ENCODE measurements at places on chromosomes 12 and 14. TPM values are rescaled to one million over a fixed set of nuclear protein-coding genes. Genes with fewer than 3 reads are reported as not detected.

DNA sequence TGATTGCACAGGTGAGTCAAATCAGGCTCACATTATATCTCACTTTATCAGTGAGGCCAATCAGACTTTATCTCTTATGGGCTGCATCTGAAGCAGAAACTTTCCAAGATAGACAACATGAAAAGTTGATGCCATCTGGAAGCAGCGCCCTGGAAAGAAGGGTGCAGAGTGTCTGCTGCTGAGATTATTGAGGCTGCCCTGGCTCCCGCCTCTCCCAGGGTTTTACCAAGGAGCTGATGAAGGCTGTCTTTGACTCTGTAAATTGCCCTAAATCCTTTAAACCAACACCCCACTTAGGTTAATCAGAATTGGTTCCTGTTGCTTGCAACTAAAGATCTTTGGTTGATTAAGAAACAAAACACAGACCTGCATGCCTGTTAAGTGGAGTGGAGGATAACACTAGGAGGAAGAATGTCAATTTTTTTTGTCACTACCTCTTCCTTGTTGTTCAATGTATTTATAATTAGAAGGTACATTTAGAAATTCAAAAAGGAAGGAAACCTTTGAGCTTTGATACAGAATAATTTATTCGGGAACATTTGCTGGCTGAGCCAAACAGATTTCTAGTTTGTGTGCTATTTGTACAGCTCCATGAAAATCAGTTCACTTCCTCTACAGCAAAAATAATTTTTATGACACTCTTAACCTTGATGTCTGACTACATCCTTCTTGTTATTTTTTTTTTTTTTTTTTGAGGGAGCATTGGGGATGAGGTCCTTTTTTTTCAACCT is 104.1 kb downstream of the VEZT start:
- peaks cover 3% of the 10 kb centered on the region for H3K4me1 ChIP-seq
- no peak overlapping the region for H3K4me3 ChIP-seq
- H3K27ac ChIP-seq = no peak overlapping the region
- no peaks in the 10 kb centered on the region for H3K27me3 ChIP-seq

SYCP3 gene
- total RNA-seq = not detected

GRCh38 chr12:615620-616019 is 47.6 kb downstream of the NINJ2 start:
- DNase-seq = peak; percentile 33
- H3K27me3 ChIP-seq = no peaks in the 10 kb centered on the region
- H3K4me3 ChIP-seq = no peak overlapping the region
- peaks cover 88% of the 10 kb centered on the region for H3K4me1 ChIP-seq
- H3K36me3 ChIP-seq = no peaks in the 10 kb centered on the region

TRHDE gene
- total RNA-seq = 0.96 TPM

GRCh38 chr14:22929104-22929960 is at the start of gene PRMT5:
TSS of gene PRMT5 (minus strand) at chr14:22929376. CDS start at chr14:22929361, 15 bp downstream.
- H3K36me3 ChIP-seq = peaks cover 29% of the 10 kb centered on the region
- H3K4me1 ChIP-seq = peaks cover 25% of the 10 kb centered on the region
- H3K4me3 ChIP-seq = peak within 1 kb of the TSS; percentile 97
- H3K27ac ChIP-seq = peak within 1 kb of the TSS; percentile 90
- H3K27me3 ChIP-seq = no peaks in the 10 kb centered on the region
- peak; percentile 99 for DNase-seq

DNA sequence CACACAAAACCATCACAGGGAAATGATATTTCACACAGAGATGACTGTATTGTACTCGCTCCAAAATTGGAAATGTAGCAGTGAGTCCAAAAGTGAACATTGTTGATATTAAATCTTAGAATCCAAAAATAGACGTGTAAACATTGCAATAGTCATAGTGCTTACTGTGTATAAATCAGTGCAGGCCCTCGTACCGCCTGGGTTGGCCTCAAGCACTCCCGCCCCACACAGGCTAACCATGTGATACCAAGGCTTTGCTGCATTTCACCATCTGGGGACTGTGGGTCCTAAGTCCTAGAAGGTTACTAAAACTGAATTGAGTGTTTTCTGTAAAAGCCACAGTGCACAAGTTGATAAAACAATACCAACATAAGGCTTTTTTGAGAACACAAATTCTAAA is 107.3 kb downstream of the PPP2R5E start:
- no peak overlapping the region for H3K4me3 ChIP-seq
- H3K4me1 ChIP-seq = peaks cover 92% of the 10 kb centered on the region
- H3K36me3 ChIP-seq = no peaks in the 10 kb centered on the region
- H3K27ac ChIP-seq = peak overlapping the region; percentile 78

TAS2R7 gene
- total RNA-seq = not detected

DNA sequence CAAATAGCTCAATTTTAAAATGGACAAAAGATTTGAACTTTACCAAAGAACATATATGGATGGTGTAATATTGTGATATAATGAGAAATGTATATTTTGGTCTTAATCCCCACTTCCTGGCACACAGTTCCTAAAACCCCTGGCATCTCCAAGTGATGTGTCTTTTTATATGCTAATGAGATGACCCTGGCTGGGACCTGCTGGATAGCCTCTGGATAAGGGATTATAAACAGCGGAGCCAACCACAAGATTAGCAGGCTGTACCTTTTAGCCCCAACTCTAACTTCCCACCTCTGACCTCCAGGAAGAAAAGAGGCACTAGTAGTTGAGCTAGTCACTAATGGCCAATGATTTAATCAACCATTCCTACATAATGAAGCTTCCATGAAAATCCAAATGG is 130.0 kb downstream of the DPF3 start:
- H3K4me1 ChIP-seq = no peaks in the 10 kb centered on the region
- H3K36me3 ChIP-seq = peaks cover 9% of the 10 kb centered on the region
- no peak for DNase-seq
- H3K27ac ChIP-seq = no peak overlapping the region
- no peaks in the 10 kb centered on the region for H3K27me3 ChIP-seq

DNA sequence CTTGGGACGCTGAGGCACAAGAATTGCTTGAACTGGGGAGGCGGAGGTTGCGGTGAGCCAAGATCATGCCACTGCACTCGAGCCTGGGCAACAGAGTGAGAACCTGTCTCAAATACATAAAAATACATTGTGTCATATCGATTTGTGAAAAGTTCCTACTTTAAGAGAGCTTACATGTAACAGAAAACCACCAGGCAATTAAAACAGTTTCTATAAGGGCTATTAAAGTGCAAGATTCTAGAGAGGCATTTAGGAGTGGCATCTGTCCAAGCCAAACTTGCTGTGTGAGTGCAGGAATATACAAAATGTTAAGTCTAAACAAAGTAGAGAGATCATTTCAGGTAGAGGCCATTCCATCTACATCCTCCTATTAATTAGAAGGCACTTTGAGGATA is 1.7 kb upstream of the NEK9 start:
- H3K36me3 ChIP-seq = peaks cover 7% of the 10 kb centered on the region
- H3K4me3 ChIP-seq = peak overlapping the region; percentile 82
- H3K27me3 ChIP-seq = no peaks in the 10 kb centered on the region

DNA sequence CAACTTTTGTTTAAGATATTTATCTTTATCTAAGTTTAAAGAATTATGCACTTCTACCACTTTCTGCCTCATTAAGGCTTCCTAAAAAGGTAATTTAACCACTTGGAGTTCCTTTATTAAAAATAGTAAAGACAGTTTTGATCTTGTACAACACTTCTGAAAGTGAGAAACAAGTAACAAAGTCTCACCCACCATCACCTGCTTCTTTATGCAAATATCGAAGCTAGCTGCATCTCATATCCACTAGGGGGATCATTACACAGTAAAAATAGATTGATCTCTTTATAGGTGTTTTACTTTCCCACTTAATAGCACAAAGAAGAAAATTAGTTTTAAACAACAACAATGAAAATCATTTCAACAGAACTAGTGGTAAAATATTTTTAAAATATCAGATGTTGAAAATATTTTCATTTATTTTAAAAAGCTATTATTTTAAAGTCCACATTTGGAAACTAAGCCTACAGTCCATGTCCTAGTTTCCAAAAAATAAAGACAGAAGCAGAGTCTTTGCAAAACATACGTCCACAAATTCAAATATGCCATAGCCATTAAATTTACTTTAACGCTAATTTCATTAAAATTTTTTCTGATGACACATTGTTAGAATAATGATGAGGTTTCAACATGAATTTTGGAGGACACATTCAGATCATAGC is 160.0 kb upstream of the SOX5 start:
- no peaks in the 10 kb centered on the region for H3K36me3 ChIP-seq
- H3K27ac ChIP-seq = no peak overlapping the region
- DNase-seq = no peak
- no peaks in the 10 kb centered on the region for H3K4me1 ChIP-seq
- H3K4me3 ChIP-seq = no peak overlapping the region

- H3K27ac ChIP-seq = no peak overlapping the region
- peaks cover 37% of the 10 kb centered on the region for H3K4me1 ChIP-seq
- no peaks in the 10 kb centered on the region for H3K36me3 ChIP-seq
- no peak for DNase-seq
- H3K4me3 ChIP-seq = no peak overlapping the region
Observed at GRCh38 chr12:108635201-108635996, 1.7 kb upstream of the SELPLG start.

RIN3 gene
- total RNA-seq = 13.8 TPM

DNA sequence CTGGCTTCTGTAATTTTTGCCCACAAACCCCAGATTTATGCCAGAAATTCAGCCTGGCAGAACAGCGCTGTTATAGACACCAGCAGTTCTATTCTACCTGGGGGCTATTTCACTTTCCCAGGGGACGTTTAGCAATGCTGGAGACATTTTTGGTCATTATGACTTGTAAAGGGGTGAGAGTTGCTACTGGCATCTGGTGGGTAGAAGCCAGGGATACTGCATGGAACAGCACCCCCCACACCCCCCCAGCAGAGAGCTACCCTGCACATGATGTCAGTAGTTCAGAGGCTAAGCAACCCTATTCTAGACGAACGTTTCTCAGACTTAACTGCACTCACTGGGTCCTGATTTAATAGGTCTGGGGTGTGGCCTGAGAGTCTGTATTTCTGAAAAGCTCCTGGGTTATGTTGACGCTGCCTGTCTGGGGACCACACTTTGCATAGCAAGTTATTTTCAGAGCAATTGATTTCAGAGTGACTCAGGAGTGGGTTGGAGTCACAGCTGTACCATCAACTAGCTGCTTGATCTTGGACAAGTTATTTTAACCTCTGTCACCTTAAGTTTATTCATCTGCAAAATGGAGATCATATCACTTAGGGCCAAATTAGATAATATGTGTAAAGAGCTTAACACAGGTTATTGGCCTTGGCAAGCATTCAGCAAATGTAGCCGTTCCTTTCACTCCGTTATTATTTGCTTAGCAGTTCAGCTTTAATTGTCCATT is 48.5 kb downstream of the CHST11 start:
- H3K4me1 ChIP-seq = peaks cover 32% of the 10 kb centered on the region
- no peaks in the 10 kb centered on the region for H3K27me3 ChIP-seq
- no peak overlapping the region for H3K4me3 ChIP-seq

RNASE1 gene
- total RNA-seq = 294 TPM

- DNase-seq = no peak
- no peak overlapping the region for H3K4me3 ChIP-seq
- no peaks in the 10 kb centered on the region for H3K27me3 ChIP-seq
- peaks cover 22% of the 10 kb centered on the region for H3K4me1 ChIP-seq
Observed at GRCh38 chr12:80056232-80056631, 43.1 kb upstream of the OTOGL start.

DNA sequence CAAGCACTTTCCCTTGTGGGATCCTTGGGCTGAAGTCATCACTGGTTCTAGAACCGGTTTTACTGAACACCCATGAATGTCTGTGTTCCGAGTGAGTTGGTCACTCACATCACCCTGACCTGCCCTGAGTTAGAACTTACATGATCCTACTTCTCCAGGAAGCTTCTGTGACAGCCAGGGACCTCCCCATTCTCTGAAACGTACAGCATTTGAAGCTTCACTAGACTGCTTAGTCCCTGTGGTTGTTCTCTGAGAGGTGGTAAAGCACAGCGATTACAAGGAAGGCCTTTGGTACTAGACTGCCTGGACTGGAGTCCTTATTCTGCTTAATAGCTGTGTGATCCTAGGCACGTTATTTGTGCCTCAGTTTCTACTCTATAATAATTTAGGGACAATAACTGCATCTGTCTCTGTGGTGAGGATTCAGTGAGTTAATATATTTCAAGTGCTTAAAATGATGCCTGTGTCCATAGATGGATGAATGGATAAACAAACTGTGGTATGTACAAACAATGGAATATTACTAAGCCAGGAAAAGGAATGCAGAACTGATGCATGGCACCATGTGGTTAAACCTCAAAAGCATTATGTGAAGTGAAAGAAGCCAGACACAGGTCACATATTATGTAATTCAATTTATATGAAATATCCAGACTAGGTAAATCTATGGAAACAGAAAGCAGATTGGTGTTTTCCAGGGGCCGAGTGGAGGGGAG is 54.7 kb upstream of the DDX11 start:
- no peak overlapping the region for H3K27ac ChIP-seq
- H3K4me1 ChIP-seq = no peaks in the 10 kb centered on the region
- no peak for DNase-seq
- H3K4me3 ChIP-seq = no peak overlapping the region

DNA sequence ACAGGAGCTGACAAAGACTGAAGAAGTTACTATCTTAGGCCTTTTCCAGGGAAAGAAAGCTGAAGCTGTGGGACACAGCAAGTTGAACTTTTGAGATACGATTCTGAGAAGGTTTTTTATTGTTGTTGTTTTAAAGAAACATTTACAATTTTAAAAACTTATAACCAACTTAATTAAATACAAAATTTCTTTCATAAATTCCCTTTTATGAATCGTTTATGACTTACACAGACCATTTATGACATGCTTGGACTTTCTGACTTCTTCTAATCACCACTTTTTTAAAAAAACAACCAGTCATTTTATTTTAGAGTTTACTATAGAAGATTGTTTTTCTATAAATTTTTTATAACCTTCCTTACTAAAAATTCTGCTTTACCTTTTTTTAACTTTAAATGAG is 68.7 kb downstream of the DHRS2 start:
- no peak for DNase-seq
- H3K4me3 ChIP-seq = no peak overlapping the region
- no peaks in the 10 kb centered on the region for H3K36me3 ChIP-seq

GRCh38 chr12:107594995-107595394 is 90.6 kb upstream of the PWP1 start:
- H3K27me3 ChIP-seq = no peaks in the 10 kb centered on the region
- H3K27ac ChIP-seq = no peak overlapping the region
- DNase-seq = no peak
- no peak overlapping the region for H3K4me3 ChIP-seq
- peaks cover 11% of the 10 kb centered on the region for H3K4me1 ChIP-seq

CIROP gene
- not detected for total RNA-seq

RDH11 gene
- total RNA-seq = 13.9 TPM

TPPP2 gene
- 1.6 TPM for total RNA-seq
